Substantia nigra (tissue), 51 donors: ENCODE measurements at places on chromosomes 6 and 20.

- no peak for DNase-seq
Measured at GRCh38 chr6:137900815-137901214, 33.8 kb downstream of the TNFAIP3 start.

DNA sequence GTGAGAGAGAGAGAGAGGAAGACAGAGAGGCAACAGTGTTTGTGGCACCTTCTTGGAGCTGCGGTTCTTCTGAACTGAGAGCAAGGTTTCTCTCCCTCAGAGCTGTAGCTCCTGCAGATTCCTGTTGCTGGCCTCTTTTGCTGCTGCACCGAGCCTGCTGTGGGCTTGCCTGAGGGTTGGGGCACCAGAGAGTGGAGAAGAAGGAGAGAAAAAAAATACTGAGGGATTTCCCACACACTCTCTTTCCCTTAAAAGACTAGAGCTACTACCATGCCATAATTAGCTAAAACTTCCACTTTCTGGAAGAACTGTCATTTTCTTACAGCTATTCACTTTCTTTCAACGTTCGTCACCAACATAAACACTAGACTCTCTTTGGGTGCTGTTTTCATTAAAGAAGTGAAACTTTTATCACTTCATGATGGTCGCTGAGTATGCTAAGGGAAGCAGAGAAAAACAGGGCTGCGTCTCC, 18.2 kb upstream of the ECI2 start:
- DNase-seq: no peak

DNA sequence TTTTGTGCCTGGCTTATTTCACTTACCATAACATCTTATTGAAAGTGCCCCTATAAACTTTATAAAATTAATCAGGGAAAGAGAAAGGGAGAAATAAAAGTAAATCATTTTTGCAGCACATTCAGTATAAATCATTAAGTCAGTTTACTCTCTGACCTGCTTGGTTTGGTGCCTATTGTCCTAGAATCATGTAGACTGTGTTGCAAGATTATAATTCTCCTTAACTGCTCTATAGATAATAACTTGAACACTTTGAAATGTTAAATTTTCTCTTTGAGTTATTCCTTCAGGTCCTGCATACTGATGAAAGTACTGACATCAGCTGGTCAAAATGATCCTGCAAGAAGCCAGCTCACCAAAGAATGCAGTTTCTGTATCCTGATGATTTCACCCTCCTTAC, 969.6 kb upstream of the GJE1 start:
- no peak for DNase-seq

GRCh38 chr6:25315194-25316177, 36.3 kb downstream of the CARMIL1 start:
- no peak for DNase-seq

DNA sequence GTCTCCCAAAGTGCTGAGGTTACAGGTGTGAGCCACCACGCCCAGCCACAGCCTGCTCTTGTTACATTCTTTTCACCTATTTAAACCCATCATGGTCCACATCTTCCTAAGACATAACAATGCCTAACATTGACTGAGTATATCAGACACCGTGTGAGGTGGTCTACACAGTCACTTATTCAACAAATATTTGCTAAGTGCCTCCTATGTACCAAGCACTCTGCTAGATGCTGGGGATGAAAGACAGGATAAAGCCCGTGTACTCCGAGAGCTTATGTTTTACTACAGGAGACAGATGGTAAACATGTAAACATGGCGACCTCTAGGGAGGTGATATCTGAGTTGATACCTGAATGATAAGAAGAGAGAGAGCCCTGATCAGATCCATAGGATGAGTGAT, 12.7 kb downstream of the BCL2L1 start:
- no peak for DNase-seq

GRCh38 chr20:58106143-58106750, 122.2 kb downstream of the ANKRD60 start:
- no peak for DNase-seq

DNA sequence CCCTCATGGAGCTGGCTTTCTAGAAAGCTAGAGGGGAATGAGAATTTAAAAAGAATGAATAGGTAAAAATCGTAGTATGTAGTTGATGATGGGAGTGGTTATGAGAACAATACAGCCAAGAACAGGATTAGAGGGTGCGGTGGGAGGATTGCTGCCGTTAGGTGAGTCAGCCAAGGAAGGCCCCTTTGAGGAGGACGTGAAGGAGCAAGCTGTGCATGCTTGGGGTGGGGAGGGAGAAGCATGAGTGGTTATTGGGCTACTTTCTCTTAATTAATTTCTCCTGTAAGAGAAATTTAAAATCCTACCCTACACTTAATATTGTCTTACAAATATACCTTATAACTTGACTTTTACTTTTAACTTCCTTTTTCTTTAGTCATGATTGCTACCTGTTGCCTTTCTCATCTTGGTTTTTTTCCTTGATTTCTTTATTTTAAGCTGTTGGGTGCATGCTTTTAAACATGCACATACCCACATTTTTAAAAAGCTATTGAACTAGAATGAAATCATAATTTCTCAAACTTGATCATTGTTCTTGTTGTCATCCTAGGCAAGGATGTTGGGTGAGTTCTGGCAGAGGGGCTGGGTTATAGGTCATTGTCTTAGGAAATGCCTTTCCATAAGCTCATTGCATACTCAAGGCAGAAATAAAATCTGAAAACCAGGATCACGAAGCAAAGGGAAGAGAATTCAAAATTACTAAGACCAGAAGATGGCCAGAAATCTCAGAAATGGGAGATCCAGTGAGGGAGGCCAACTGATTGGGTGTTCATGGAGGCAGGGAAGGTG, 114.5 kb downstream of the TCP11 start:
- DNase-seq: no peak

DNA sequence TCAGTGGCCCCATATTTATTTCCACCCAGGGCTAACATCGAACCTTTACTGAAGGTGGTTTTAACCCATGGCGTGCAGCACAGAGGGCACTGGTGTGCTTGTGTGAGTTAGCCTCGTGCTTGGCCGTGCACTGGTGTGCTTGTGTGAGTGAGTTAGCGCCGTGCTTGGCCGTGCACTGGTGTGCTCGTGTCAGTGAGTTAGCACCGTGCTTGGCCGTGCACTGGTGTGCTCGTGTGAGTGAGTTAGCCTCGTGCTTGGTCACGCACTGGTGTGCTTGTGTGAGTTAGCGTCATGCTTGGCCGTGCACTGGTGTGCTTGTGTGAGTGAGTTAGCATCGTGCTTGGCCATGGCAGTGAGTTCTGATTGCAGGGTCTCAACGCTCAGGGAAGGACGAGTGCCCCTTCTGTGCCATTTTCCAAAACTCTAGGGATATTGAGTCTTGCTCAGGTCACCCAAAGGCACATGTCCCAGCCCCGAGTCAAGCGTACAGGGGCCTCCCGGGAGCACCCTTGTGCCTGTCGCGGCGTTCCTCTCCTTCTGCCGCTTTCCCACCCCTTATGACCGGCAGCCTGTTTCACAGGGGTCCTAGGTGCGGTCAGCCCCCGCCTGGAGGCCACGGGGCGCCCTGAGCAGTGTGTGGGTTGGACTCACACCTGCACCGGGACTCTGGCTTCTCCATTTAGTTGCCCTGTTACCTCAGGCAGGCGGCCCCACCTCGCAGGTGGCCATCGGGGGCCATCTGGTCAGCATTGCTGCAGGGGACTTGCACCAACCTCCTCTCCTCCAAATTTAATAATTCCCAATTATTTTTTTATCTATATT, 399.1 kb downstream of the CDH4 start:
- DNase-seq: no peak

GRCh38 chr20:61930776-61931475, 134.8 kb downstream of the TAF4 start:
- DNase-seq: no peak

DNA sequence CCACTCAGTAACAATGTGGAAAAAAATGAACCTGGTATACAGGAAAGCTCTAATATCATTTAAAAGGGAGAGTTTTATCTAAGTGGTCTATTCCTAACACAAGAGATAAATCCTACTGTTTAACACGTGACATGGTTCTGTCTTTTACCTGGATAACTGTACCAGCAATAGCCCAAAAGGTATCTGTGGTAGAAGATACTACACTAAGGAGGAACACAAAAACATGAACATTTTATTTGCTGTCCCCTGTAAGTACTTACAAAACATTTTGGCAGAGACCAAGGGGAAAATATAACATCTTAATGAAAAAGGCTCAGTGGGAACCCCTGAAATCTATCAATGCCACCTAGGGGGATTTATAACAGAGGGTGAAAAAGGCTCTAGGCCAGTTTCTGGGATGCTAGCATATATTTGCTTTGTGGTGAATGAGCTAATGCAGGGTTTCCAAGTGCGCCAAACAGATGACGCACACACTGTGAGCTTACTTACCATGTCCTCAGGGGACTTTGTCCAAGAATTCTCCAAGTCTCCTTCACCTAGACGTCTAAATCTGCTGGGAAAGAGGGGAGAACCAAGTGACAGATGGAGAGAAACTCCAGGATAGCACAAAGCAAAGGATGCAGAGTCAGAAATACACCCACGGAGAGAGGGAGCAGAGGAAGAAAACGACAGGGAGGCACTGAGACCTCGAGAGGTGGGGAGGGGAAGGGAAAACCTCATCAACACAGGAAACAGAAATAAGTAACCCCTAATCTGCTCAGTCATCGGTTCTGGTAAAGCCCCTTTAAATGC, 147.9 kb upstream of the PRND start:
- no peak for DNase-seq

GRCh38 chr20:6665621-6666355, 101.7 kb upstream of the BMP2 start:
- no peak for DNase-seq

DNA sequence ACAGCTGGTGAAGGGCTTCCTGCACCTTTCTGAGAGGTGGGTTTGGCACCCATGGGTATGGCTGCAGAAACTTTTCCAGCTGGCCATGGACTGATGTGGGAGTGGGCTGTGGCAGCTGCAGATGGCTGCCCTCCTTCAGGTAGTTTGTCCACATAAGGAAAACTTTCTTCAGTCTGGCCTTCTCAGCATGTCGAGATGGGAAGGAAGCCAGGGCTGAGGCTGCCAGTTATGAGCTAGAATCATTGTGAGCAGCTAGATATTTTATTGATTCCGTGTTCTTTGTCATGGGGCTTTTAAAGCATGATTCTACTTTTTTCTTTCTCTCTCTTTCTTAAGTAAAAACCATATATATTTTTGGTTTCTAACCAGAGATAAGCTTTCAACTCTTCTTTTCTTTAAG, 16.6 kb downstream of the NKX2-4 start:
- no peak for DNase-seq

- DNase-seq: no peak
Measured at GRCh38 chr6:27669624-27670301, 196.9 kb upstream of the ZNF184 start.

- DNase-seq: no peak
Measured at GRCh38 chr6:43798688-43799444, 28.9 kb downstream of the VEGFA start.

DNA sequence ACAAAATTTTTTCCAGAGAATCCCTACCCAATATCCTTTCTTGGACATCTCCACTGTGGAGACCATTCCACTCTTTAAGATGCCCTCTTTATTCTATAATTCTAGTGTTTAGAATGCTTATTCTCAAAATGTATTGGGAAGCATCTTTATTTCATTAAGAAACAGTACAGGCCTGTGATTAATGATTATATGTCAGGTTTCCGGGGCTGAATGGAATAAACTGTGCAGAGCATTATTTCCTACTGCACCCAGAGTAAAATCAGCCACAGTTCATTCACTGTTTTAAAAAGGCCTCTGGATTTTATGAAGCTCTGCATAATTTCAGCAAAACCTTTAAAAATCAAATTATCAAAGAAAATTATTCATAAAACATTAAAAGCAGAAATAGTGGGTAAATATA, 42.6 kb downstream of the DSE start:
- no peak for DNase-seq

- no peak for DNase-seq
Measured at GRCh38 chr6:32249262-32249661, 25.4 kb upstream of the NOTCH4 start.

DNA sequence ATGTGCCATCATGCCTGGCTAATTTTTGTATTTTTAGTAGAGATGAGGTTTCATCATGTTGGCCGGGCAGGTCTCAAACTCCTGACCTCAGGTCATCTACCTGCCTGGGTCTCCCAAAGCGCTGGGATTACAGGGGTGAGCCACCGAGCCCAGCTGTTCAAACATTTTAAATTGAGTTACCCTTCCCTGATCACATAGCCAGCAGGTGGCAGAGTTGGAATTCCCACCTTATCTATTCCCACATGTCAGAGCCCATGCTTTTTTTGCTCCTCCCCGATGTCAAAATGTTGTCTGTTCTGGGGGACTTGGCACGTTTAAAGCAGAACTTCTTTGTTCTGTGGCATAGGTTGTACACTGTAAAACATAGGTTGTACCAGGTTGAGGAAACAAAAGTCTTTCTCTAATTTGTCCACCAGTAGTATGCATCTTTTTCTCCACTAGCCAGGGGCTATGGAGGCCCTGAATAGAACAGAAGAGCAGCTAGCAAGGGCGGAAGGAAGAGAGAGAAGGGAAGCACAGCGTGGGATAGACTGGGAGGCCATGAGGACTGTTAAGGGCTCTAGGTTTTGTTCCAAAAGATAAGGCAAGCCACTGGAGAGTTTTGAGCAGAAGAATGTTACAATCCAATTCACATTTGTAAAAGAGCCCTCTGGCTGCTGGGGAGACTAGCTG, 7.3 kb upstream of the LBP start:
- no peak for DNase-seq

DNA sequence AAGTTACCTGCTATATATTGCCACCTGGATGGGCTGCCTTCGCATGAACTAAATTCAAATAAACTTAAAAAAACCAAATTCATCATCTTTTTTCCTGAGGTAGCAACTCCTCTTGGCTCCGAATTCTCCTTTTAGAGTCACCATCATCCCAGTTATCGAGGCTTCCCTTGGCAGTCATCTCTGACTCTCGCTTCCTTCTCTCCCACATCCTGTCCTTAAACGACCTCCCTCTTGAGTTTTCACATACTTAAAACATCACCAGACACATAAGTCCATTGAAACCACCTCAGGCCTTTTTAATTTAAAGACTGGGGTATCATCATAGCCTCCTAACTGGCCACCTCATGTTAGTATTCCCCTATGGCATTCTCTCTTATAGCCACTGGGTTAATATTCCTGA, 296.1 kb upstream of the FLRT3 start:
- DNase-seq: no peak

DNA sequence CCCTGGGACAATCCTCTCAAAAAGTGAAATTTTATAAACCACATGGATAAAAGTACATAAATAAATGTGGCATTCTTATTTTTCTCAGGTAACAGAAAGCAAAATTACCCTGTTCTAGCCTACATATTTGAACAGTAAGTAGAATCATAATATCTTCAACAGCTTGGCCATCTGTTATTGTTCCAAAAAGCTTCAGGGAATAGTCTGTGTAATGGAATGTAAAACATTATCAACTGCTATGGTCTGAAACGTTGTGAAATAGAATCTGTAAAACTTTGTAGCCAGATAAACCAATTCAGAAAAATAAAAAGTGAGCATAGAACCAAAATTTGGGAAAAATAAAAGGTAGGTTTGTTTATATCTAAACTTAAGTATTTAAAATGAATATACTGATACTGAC, 114.7 kb downstream of the THEMIS start:
- no peak for DNase-seq

DNA sequence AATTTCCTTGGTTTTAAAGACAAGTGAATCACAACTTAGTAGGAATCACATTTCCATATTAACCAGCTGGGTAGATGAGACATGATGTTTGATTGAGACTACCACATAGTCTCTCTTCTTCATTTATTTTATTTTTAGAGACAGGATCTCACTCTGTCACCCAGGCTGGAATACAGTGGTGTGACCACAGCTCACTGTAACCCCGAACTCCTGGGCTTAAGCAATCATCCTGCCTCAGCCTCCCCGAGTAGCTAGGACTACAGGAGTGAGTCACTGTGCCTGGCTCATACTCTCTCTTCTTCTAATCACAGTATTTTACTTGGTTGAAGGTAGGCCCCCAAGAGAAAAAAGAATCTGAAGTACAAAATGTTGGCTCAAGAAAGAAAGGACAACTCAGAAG, 80.2 kb upstream of the ASF1A start:
- DNase-seq: no peak
